Memory B cell (primary cell): ENCODE measurements at places on chromosomes 11 and 22.

DNA sequence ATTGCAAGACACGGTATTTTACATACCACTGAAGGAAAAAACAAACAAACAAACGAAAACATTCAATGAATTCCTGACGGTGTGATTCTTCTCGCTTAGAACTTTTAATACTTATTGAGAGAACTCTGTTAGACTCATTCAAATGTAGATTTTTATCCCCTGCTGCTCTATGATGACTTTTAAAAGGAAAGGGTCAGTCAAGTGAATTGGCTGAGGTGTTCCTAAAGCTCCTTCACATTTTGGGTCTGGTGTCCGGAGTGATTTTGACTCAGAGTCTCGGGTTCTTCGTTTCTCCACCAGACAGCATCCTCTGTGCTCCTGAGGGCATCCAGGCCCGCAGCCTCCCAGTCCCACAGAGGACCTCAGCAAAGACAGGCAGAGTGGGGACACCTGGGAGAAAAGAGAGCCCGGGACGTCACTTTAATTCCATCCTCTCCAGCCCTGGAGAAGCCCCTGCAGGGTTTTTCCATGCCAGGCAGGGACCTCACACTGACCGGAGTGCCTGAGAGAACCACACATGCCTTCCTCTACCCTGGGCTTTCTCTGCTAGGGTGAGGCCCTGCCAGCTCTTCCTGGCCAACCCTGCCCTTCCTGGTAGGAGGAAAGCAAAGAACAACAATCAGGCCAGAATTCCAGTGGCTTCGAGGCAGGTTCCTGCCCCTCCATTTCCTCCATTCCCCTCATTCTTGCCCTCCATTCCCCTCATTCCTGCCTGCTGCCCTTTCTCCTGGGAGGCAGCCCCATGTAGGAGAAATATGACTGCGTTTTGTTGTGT lies 1.4 kb upstream of the CSF2RB start:
- DNase-seq: no peak

GRCh38 chr11:133988686-133989410 lies 32.1 kb upstream of the IGSF9B start:
- DNase-seq: no peak

GRCh38 chr11:102191832-102192231 lies 81.6 kb downstream of the YAP1 start:
- no peak for DNase-seq

DNA sequence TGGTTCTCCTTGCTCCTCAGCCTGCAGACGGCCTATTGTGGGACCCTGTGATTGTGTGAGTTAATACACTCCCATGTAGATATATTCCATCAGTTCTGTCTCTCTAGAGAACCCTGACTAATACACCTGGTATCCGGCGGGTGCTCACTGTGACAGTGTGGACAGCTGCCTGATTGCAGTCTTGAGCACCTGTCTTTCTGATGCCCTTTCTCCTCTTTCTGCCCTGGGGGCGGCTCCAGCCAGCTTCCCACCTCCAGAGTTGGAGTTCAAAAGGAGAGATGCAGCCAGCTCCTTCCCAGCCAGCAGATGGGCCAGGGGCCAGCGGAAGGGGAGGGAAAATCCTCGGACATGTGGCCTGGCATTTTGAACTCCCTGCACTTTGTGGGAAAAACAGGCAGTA lies 15.0 kb downstream of the SMIM38 start:
- no peak for DNase-seq

- DNase-seq: no peak
Observed at GRCh38 chr11:126654886-126655806, 299.7 kb downstream of the ST3GAL4 start.

DNA sequence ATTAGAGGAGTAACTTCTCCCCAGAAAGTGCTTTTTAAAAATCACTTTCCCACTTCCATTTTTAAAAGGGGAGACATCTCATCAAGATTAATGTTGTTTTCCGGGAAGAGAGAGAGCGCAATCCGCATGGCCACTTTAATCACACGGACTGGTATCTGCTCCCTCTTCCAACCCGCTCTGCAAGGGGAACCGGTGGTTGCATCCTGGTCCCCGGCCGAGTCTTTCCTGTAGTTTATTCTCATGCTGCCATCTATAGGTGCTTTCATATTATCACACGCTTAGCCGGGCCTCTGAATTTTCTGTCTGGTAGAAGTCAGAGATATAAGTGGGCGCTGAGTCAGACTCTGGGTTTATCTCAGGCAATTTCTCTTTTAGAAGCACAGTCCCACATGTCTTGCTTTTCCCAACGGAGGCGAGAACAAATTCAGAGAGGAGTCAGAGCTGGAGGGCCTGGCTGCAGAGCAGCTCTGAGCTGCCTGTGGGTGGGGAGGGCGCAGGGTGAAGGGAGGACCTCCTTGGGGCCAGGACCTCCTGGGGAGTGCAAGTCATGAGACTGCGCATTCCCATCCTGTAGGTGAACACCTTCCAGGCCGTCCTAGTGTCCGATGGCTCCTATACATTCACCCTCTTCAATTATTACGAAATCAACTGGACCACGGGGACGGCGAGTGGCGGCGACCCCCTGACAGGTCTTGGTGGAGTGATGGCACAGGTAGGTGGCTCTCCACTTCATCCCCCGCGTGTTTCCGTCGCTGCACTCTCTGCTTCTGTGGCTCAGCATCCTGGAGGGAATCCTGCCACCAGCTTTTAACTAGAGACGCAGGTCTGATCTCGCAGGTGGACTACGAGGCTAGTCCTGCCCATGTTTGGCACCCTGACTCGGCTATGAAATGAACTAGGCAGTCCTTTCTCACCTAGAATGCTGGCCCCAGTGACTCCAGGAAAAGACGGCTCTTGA lies 11.7 kb downstream of the TECTA start:
- peak; percentile 21 for DNase-seq

GRCh38 chr11:84398017-84398626 lies 1112.0 kb upstream of the CCDC90B start:
- no peak for DNase-seq
